Natural killer cell treated with Interleukin-12 subunit alpha and Interleukin-12 subunit beta and Interleukin-15 and Interleukin-18, amount 100 ng/mL, for 72 hours (primary cell): ENCODE measurements at places on chromosomes 13 and 19. TPM values are rescaled to one million over a fixed set of nuclear protein-coding genes. Genes with fewer than 3 reads are reported as not detected.

The CEBPG gene
- 29.2 TPM for total RNA-seq

GRCh38 chr13:108305655-108306054 is 36.1 kb downstream of the TNFSF13B start:
- no peaks in the 10 kb centered on the region for H3K27me3 ChIP-seq
- no peak overlapping the region for H3K4me3 ChIP-seq
- no peak for DNase-seq
- no peak overlapping the region for H3K27ac ChIP-seq

GRCh38 chr19:17883627-17884410 is 12.1 kb downstream of the SLC5A5 start:
- H3K4me3 ChIP-seq = no peak overlapping the region
- no peaks in the 10 kb centered on the region for H3K4me1 ChIP-seq
- no peaks in the 10 kb centered on the region for H3K27me3 ChIP-seq
- H3K27ac ChIP-seq = no peak overlapping the region
- H3K36me3 ChIP-seq = no peaks in the 10 kb centered on the region
- DNase-seq = no peak

DNA sequence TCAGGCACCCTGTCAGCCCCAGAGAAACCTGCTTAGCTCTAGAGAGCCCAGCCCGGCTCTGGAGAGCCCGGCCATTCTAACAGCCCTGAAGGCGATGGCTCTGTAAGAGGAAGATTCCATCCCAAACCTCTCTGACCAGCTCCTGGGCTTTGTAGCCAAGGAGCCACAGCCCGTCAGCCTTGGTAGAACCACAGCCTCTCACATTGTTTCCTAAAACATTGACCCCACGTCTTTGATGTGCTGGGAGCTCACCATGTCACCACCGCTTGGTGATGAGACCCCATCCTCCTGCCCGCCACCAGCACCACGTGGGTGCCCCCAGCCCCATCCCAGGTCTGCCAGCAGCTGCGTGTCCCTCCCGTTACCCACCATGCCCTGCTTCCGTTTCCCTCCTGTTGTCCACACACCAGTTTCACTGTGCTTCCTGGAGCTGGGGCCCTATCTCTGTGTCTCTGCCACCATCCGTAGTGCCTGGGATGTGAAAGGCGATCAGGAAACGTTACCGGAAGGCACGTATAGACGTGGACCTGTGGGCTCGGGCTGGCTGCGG is 94.2 kb upstream of the MCF2L start:
- H3K27me3 ChIP-seq = no peaks in the 10 kb centered on the region
- H3K4me3 ChIP-seq = no peak overlapping the region
- no peak overlapping the region for H3K27ac ChIP-seq
- H3K4me1 ChIP-seq = peaks cover 23% of the 10 kb centered on the region
- H3K36me3 ChIP-seq = no peaks in the 10 kb centered on the region
- DNase-seq = peak; percentile 29

- no peak for DNase-seq
- no peaks in the 10 kb centered on the region for H3K27me3 ChIP-seq
- no peak overlapping the region for H3K4me3 ChIP-seq
- H3K36me3 ChIP-seq = peaks cover 49% of the 10 kb centered on the region
- H3K27ac ChIP-seq = no peak overlapping the region
Measured at GRCh38 chr19:50046649-50047503, 21.1 kb downstream of the ZNF473 start.
